ENCODE measurements at places on chromosomes 6 and 20.

DNA sequence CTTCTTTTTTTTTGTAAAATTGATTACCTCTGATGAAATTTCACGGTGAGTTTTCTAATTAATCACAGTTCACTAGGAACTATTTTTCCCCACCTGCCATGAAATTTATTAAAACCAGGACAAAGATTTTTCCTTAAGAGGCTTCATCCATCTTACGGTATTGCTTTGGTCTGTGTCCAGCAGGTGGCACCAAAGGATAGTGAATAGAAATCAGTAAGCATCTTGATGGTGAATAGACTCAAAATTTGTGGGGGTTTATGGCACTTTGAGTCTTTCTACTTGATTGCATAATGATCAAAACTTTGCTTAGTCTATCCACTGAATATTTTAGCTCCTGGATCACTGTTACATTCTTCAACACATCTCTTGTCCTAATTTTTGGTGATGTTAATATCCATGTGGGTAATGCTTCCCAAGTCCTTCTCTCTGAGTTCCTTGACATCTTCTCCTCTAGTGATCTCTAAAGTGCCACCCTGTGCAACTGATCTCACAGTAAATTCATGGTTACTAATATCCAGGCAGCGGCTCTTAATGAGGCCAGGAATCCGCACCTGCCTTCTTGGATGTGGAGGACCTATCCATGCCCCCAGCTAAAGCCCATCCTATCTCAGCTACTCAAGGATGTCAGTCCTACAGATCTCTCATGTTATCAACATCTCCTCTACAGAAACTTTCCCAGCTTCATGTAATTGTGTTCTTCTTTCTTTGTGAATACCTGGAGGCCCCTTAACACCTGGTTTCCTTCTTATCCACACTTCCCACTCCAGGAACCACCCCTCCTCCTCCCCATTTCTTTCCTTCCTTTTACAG, 54.5 kb downstream of the STMND1 start:
- DNase-seq, result peak; percentile 46

GRCh38 chr20:36396340-36396739, 90.2 kb downstream of the DLGAP4 start:
- DNase-seq, result no peak

- DNase-seq, result no peak
These were observed 66.3 kb downstream of the VTA1 start for GRCh38 chr6:142213402-142213801.

DNA sequence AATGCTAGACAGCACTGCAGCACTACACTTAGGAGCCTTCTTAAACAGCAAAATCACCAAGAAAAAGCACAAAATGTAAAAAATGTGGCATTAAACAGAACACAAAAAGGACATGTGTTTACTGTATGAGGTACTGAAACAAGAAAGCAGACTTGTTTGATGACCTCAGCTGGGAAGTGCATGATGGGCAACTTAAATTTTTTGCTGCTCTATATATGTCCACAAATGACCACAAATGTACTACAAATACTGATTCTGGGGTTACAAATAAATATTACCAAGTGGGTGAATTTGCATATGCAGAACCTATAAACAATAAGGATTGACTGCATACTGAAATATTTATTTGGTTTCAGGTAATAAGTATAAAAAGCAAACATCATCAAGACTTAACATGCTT, 13.1 kb downstream of the RAB23 start:
- no peak for DNase-seq

DNA sequence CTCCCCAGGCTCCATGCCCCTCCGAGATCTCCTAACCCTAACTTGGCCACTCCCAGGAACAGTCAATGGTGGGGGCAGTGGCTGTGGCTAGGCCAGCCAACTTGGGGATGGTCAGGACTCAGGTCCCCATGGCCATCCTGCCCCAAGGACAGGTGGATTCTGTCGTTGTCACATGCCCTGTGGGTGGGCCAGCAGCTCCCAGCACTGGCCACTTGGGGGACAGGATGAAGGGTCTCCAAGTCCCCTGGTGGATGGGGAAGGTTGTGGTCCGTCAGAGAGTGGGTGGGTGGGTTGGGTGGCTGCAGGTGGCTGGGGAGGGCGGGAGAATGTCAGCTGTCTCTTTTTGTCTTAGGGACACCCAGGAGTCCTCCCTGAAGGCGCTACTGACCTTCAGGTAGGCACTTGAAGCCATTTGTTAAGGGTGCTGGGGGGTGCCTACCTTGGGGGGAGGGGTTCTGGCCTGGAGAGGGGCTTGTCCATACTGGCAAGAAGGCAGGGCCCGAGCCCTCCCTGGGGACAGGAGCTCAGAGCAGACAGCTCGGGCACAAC, 5.5 kb downstream of the COL9A3 start:
- no peak for DNase-seq

GRCh38 chr6:126788861-126789365, 329.6 kb upstream of the RSPO3 start:
- DNase-seq, result no peak

- no peak for DNase-seq
These were observed 18.4 kb downstream of the LHFPL5 start for GRCh38 chr6:35823601-35824000.

DNA sequence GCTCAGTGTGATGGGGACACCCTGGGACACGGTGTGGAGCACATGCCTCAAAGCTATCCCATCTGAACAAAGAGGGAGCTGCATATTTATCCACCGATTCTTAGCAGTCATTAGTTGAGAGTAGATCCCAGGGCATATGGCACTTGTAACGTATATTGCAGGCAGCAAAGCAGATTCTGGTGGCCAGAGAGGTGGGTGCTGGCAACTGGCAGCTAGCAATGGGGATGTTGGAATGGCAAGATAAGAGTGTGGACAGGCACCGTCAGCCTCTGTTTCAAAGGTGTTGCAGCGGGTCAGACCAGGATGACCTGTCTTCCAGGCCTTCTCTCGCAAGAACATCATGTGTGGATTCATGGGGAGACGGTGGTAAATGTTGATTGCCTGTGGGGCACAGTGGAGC, 287.8 kb upstream of the RNF24 start:
- no peak for DNase-seq

- no peak for DNase-seq
These were observed 21.5 kb upstream of the RALGAPA2 start for GRCh38 chr20:20733943-20734342.

- DNase-seq, result no peak
These were observed 192.7 kb downstream of the KHDC1L start for GRCh38 chr6:73032586-73032985.

GRCh38 chr20:24149881-24150307, 161.3 kb upstream of the GGTLC1 start:
- no peak for DNase-seq

DNA sequence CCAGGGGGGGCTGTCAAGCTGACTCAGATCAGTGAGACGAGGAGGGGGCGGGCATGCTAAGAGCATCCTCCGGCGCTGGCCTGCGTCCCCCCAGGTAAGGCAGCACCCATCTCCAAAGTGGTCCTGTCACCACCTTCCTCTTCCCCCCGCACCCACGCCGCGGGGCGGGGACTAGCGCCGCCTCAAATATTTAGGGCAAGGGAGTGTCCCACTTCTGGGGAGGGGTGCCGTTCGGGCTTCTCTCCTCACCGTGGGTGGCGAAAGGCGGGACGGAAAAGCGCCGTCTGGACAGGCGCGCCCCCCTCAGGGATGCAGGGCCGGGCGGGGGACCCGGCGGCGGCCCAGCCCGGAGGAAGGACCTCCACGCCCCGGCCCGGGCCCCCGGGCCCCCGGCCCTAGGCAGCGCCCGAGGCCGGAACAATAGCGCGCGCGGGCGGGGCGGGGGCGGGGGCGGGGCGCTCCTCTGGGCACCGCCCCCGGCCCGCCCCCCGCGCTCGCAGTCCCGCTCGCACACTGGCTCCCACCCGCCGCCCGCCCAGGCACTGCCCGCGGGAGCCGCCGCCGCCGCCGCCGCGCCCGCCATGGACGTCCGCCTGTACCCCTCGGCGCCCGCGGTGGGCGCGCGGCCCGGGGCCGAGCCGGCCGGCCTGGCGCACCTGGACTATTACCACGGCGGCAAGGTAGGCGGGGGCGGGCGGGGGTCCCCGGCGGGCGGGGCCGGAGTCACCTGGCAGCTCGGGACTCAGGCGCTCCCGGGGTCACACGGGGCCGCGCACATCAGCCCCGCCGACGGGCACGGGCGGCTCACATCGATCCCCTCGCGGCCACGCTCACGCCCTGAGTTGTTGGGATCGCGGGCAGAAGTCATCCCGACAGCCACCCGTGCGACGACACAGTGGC, at the start of gene TOX2:
TOX2 (plus strand) TSS at position 542 of the 900 bp plus-strand sequence; CDS start at position 582, 40 bp downstream.
- DNase-seq, result no peak

DNA sequence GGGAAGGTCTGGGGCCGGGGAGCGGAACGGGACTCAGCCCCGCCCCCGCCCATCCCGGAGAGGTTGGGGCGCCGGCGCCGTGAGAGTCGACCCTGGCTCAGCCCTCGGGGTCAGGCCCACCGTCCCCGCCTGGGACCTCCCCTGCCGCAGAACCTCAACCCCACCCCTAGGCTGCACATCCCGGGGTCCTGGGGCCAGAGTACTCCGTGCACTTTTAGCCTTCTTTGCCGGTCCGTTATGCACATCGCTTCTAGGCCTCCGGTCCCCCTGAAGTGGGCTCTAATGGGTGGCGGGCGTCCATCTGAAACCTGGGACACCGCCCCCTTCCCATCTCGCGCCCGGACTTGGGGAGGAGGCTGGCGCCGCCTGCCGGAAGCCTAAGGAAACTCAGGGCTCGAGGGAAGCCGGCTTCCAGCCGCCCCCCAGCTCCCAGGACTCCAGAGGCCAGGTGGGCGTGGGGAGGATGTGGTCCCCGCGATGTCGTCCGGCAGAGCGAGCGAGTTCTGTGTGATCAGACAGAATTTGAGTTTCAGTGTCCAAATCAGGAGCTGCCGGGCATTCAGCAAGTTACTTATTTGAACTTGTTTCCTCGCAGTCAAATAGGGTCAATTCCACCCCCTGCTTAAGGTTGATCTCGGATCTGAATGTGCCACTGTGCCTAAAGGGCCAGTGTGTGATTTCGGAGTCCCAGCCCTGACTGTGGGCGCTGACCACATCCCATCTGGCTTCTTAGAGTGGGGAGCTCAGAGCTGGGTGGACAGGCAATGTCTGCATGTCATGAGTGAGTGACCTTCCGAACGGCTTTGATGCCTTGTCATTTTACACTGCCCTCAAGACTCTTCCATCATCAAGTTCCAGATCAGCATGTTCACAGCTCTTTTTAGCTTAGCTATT, 47.6 kb downstream of the CPXM1 start:
- DNase-seq, result no peak

DNA sequence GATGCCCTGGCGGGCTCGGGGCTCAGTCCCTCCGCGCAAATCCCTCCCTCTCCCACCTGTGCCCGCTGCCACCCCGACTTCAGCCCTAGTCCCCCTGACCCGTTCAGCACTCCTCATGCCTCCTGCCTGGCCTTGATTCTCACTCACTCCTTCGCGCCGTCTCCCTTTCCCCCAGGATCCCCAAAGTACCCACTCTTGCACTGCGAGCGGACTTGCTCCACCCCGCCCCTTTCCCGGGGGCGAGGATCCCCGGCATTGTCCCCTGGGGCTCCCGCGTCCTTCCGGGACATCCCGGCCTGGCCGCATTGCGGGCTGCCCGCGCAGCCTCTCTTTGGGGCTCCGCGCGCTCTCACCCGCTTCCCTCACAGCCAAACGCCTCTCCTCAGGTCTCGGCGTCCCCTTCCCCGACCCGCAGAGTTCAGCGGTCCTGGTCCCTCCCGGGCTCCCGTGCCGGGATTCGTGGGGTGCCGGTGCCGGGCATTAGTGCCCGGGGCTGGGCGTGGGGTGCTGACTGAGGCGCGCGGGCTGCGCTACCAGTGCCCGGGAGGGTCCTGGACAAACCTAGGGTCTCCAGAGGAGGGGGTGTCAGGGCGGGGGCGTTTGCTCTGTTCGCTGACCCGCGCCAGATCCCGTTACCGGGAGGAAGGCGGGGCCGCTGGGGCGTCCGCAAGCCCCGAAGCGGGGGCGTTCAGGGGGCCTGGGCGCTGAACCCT, 45.5 kb upstream of the SUPT3H start:
- peak; percentile 33 for DNase-seq

DNA sequence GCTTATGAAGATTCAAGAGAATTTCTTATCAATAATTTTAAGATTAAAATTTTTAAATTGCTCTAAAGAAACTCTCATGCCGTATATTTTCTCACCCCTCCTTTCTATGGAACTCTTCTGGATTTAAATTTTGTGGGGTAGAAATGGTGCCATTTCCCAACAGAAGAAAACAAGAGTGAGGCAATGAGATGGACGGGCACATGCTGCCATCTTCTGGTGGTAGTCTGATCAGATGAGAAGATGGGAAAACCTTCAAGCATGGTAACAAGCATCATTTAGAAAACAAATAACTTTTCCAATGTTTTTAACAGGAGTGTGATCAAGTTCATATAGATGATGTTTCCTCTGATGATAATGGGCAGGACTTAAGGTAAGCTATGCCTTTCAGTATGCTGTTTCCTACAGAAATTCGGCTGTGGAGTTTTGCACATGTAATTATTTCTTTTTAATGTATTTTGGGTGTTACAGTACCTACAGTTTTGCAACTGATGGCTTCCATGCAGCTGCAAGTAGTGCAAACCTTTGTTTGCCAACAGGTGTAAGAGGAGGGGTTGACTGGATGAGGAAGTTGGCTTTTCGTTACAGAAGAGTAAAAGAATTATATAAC, 271.4 kb downstream of the EYA4 start:
- no peak for DNase-seq

- no peak for DNase-seq
These were observed 106.5 kb downstream of the ARID1B start for GRCh38 chr6:156883497-156884252.

GRCh38 chr20:51022227-51022802, 592 bp downstream of the KCNG1 start:
- DNase-seq, result no peak

DNA sequence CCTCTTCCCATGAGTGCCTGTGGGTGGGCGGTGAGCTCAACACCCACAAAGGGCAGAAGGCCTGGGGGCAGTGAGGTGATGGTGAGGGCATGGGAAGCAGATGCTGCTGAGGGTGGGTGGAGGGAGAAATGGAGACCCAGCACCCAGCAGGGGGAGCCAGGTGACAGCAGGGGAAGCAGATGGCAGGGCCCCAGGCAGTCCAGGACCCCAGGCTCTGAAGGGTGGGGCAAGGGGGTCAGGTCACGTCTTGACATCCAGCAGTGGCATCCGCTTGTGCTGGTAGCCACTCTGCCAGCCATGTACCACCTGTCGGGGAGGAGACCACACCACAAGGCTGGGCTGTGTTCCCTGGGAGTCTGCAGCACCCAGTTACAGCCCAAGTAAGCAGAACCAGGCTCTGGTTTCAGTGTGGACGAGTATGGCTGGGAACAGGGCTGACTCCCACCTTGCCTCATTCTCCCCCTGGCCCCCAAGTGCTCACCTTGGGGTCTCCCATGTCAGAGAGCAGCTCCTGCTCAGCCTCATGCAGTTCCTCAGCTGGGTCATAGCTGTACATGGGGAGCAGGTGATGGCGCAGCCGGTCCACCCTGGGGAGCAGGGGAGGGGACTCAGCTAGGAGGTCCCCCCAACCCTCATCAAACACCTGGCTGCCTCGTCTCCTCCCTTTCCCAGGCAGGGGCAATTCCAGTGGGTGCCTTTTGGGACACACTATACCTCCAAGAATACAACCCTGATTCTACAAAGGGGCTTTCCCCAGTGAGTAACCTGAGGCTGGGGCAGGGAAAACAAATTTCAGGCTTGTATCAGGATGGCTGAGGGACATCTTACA, 2.0 kb downstream of the SMIM29 start:
- no peak for DNase-seq

GRCh38 chr6:164507206-164507940, 802.0 kb downstream of the C6orf118 start:
- DNase-seq, result no peak

Data from stimulated activated CD4-positive, alpha-beta T cell treated with anti-CD3 and anti-CD28 coated beads, Interleukin-12 subunit alpha, Interleukin-12 subunit beta, amount 100 ng/mL, for 24 hours (primary cell).